Stomach (tissue), 19 donors: ENCODE measurements at places on chromosomes 11 and 22.

- DNase-seq, result no peak
Observed at GRCh38 chr22:44030702-44031082, 6.6 kb downstream of the PARVB start.

DNA sequence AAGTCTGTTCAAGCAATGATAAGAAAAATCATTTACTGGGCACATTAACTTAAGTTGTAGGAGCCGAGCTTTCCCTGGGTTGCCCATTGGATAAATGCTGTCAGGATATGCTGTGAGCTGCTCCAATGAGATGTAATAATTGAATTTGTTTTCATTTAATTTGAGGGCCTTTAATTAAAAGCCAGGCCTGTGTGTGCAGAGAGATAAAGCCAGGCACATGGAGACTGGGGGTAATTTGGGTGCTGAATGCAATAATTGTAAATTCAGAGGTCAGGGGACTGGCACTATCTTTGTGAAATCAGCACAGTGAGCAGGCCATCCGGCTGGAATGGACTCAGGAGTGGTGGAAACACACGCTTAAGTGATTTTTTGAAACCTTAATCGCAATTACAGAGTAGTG lies 125.8 kb downstream of the OPCML start:
- no peak for DNase-seq

- DNase-seq, result no peak
Observed at GRCh38 chr11:19040051-19040450, 20.5 kb downstream of the MRGPRX2 start.

DNA sequence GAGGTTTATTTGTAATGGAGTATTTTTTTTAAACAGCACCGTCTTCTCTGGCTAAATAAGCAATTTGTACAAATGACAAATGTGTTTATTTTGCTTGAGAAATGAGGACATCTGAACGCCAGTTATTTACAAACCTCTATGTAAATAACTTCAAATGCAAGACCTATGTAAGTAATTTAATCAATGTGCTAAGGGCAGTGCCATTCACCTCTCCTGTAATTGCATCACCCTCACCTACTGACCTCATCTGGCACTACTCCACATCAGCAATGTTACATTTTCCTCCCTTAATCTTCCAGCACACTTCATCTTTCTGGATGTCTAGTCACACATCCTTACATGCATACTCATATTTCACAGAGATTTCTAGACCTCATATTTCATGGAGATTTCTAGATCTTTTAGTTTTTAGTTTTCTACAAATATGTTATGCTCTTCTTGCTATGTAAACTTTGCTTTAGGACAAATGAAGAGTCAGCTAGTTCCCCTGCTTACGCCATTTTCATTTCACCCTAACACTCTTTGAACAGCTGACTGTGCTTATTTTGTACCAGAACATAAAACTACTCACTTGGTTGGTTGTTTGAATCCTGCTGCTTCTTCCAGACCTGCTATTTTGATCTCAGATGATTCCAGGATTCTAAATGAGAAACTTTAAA lies 238.6 kb downstream of the GRM5 start:
- DNase-seq, result no peak

GRCh38 chr11:128193615-128194014 lies 393.7 kb downstream of the ETS1 start:
- no peak for DNase-seq

GRCh38 chr22:40911772-40912171 lies 39.4 kb upstream of the RBX1 start:
- no peak for DNase-seq

- DNase-seq, result peak; percentile 29
Observed at GRCh38 chr11:111538407-111539114, 2.0 kb upstream of the LAYN start.

- no peak for DNase-seq
Observed at GRCh38 chr11:92224407-92225124, at the start of gene FAT3. Gene FAT3 (plus strand): TSS chr11:92224818. CDS start chr11:92352113, 127,295 bp downstream.

DNA sequence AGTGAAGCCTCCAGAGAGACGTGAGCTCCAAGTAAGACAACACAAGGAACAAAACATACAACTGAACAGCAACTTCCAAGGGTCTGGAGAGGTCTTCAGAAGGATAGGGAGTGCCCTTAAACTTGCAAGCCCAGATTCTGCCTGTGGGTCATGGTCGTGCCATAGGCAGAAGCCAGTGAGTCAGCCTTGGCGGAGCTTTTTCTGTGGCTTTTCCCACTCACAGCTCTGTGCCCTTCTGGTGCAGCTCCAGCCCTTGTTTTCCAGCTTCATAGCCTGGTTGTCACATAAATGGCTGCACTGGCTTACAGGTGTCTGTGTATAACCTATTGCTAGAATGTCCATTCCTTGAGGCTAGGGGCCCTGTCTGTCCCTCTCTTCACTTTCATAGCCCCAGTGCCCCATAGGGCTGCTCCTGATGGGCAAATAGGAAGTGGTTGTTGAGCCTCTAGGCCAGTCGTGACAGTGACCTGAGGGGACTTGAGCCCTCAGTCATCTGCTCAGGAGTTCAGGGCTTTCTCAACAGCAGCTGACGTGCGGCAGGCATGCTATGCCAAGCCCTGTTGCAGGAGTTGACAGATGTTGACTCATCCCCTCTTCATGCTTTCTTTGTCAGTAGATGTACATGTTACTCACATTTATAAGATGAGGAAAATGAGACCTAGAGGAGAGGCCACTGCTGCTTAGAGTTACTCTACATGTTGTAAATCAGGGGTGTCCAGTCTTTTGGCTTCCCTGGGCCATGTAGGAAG lies 7.4 kb downstream of the MED15 start:
- no peak for DNase-seq

- no peak for DNase-seq
Observed at GRCh38 chr11:3170756-3171650, 5.9 kb upstream of the OSBPL5 start.

DNA sequence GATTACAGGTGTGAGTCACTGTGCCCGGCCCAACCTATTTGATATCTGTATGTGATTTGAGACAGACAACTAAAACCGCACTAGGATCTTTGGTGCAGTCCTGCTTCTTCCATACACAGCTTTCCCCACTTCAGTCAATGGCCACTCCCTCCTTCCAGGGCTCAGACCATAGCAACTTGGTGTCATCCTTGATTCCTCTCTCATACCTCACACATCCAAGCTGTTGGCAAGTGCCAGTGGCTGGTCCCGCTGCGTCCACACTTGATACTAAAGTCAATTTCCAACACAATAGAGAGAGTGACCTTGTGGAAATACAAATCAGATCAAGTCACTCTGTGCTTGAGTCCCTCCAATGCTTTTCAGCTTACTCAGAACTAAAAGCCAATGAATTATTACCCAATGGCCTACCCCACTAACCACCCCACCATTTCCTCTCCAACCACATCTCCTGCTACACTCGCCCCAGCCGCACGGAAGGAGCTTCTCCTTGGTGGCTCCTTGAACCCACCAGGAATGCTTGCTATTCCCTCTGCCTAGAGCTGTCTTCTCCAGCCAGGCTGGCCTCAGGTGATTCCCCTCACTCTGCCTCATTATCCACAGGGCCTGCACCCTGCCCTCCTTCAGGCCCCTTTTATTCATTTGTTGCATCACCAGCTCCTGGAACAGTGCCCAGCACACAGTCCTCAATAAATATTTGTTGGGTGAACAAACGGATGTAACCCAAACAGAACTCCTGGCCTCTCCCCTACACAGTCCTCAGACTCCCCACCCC lies 12.9 kb downstream of the ABTB2 start:
- DNase-seq, result peak; percentile 49

DNA sequence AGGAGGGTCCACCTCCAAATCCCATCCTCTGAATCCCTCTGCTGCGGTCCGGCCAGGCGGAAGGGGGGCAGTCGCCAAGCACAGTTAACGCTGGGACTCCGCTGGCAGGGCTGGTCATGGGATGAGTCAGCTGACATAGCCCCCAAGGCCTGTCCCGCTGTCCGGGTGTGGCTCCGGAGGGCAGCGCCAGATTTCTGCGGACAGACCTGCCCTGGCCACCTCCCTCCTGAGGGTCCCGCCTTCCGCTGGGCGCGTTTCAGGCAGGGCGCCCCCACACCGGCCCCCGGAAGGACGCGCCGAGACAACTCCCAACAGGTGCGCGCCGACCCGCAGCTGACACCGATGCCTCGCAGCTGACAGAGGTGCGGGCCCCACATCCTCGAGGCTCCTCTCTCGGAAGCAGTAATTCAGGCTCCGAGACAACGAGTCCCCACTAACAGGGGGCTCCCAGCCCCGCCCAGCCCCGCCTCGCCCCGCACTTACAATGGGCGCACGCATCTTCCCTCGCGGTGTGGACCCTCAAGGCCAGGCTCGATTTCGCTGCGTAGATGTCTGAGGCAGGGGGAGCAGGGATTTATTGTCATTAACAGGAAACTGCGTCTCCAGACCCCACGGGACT lies 607 bp downstream of the PLAAT3 start:
- peak; percentile 44 for DNase-seq

- DNase-seq, result no peak
Observed at GRCh38 chr22:24067587-24068376, 56.7 kb downstream of the CABIN1 start.

DNA sequence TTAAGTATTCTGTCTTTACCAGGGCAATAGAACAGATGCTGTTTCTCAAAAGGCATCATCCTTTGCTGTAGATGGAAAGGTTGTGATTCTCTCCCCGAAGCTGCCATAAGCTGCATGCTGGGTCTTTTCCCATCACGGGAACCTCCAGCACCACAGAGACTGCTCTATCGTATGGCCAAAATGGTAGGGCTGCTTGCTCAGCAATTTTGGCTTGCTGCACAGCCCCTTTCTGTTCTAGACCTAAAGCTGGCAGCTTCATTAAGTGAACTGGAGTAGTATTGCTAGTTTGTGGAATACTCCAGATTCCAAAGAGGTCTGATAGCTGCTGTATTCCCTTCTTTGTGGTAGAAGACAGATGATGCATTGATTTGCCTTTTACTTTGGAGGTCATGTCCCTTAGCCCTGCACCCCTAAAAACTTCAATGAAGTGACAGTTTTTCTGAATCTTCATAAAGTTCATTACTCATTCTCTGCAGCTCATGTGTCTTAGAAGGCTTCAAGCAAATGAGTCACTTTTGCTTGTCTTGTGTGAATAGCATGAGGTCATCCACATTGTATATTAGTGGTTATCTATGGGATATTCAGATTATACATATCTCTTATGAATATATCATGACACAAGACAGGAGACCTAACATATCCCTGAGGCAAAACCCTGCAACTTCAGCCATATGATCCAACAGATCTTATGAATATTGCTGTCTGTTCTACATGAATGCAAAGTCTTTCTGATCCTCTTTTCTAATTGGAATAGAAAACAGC lies 245.3 kb downstream of the FAM76B start:
- DNase-seq, result no peak

GRCh38 chr11:109911488-109911887 lies 181.7 kb upstream of the ZC3H12C start:
- DNase-seq, result no peak

DNA sequence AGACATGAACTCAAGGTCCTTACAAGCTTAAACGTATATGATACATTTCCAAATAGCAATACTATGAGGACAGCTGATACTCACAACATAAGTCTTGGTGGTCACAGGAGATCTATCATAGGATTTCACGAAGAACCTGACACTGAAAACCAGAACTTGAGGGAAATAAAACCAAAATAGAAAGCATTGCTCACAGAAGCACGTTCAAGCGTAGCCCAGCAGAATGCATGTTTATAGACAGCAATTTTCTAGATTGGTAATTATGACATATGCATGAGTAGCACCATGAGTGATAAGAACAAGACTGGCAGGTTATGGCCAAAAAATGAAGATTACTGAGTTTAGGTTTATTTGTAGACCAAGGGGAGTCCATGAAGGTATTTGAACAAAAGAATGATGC lies 243.5 kb downstream of the ETS1 start:
- DNase-seq, result no peak

DNA sequence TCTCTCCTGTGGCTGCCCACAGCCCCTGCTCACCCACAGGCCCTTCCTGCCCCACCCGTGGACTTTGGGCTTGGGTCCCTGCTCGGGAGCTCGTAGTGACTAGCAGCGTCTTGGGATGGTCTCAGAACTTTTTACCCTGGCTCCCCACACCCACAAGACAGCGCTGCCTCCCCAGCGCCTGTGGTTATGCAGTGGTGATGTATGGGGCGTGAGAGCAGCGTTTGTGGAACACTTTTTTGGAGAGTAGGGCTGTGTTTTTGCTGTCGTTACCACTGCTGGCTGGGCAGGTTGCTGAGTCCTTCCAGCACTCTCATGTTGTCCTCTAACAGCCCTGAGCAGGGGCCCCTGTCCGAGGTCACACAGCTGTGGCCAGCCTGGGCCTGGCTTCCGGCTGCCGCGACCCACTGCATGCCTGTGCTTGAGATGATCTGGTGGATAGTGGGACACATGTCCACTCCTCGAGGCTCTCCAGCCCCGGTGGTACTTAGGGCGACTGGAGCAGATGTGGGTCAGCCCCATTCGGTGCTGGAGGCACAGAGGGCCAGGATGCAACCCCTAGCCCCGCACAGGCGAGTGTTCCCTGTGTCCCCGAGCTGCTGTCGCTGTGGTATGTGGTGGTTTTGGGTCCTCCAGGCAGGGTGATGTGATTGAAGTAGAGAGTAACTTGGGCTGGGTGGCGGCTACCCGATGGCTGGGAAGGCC lies 7.1 kb upstream of the GRAMD4 start:
- DNase-seq, result peak; percentile 55

- DNase-seq, result peak; percentile 63
Observed at GRCh38 chr11:64348383-64349024, 8.5 kb downstream of the CCDC88B start.

- DNase-seq, result peak; percentile 33
Observed at GRCh38 chr22:35154937-35155387, 89.0 kb downstream of the ISX start.

- no peak for DNase-seq
Observed at GRCh38 chr11:73158356-73159051, 16.4 kb upstream of the FCHSD2 start.

- DNase-seq, result no peak
Observed at GRCh38 chr11:119593346-119593745, 135.7 kb downstream of the NECTIN1 start.

- no peak for DNase-seq
Observed at GRCh38 chr22:44309647-44310046, 3.1 kb downstream of the SHISAL1 start.
